ENCODE measurements at places on chromosomes 16 and 17. TPM values are rescaled to one million over a fixed set of nuclear protein-coding genes. Genes with fewer than 3 reads are reported as not detected.

DNA sequence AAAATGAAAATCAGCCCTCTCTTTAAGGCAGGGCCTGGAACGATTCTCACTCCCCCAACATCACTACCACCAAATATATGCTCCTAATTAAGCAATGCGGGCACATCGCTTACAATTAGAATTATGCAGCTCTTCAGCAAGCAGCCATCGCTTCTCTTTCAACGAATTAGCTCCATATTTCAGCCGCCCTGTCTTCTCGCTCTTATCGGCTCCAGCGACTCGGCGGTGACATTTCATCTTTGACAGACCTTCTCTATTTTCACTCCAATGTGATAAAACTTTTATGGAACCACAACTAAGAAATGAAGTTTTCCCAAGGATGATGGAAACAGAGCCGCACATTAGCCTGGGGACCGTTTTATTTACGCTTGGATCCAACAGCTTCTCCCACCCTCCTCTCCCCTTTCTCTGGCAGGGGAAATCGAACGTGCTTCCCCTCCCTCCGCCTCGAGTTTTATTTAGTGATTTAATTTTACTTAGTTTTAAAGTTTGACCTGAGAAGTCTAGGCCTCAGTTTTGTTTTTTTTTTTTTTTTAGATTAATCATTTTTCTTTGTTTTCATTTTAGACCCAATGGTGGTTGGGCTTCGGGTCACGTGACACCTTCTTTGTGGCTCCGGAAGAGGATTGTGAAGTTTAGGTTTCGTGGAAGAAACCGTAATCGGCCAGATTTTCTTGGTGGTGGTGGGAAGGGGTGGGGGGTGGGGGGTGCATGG lies 3.1 kb upstream of the HOXB2 start:
- DNase-seq, result no peak

DNA sequence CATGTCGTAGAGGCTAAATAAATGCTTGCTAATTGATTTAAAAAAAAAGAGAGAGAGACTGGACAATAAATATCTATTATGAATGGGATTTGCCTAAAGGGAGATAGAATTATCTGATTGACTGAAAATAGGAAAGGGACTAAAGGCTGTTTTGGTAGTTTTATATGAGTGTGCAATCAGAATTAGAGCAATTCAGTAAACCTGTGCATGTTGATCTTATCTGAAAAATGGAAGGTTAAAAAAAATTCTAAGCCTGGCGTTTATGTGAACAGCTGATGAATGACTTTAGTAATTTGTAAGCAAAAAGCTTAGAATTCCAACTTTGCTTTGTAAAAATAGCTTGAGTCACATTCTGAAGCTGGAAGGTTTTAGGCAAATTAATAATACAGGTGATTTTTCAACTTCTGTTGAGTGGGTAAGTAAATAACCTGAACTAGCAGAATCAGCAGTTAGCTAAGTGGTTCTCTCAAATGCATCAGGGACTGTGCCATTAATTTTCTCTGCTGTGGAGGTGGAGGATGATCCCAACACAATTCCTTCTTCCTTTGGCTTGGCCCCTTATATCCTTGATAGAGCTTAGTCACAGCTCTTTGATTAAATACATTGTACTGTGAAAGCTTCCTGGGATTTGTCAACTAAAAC lies 254.4 kb downstream of the PHKB start:
- DNase-seq, result no peak

GRCh38 chr17:72479113-72479512 lies 358.3 kb downstream of the SOX9 start:
- DNase-seq, result no peak

DNA sequence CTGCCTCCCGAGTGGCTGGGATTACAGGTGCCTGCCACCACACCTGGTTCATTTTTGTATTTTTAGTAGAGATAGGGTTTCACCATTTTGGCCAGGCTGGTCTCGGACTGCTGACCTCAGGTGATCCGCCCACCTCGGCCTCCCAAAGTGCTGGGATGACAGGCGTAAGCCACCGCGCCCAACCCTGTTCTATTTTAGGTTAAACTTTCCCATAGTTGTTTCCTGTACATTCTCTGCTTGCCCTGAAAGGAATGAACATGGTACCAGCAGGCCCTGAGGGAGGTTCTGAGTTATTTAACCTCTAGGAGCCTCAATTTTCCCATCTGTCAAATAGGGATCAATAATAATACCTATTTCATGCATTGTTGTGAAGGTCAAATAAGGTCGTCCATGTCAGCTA lies 11.0 kb upstream of the CDH5 start:
- DNase-seq, result no peak

DNA sequence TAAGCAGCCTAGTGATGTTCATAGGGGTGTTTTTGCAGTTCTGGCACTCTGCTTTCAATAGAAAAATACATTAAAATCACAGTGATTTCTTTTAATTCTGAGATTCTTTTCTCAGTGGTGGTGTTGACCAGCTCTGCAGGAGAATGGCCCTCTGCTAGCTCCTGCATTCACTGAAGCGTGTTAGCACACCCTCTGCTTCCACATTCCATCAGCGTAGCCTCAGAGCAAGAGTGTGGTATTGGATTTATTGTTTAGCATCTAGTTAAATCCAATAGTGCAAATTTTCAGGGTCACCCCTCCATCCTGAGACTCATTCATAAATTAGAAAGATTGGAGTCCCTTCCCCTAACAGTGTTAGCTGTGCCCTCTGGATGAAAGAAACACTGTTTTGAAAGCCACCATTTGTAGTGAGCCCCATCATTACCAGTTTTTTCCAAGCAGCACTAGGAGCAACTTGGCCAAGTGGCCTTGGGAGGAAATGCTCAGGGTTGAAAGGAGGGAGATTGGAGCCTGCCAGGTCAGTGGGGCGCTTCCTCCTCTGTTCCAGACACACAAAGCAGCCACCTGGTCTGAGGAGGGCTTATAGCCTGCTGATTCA lies 45.7 kb downstream of the B9D1 start:
- DNase-seq, result no peak

The DNAH3 gene
- total RNA-seq, result 0.62 TPM

The MAPK7 gene
- 28.9 TPM for total RNA-seq

The TPSAB1 gene
- total RNA-seq, result not detected

The CDC6 gene
- total RNA-seq, result 66.3 TPM

The UMOD gene
- total RNA-seq, result not detected
